ENCODE measurements at places on chromosomes 7 and 10.

DNA sequence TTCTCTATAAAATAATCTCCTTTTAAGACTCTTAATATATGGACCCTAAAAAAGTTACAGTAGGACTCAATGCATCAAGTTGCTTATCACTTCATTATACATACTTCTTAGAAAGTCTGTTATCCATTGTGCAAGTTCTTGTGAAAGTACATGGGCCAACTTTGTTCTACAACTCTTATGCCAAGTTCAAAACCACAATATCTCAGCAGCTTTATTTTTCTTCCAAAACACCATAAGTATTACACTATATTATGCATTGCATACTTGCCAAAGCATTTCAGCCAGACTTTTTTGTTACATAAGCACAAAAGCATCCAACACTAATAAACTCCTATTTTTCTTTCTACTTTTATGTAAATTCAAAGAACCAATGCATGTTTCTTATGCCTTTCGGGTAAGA, 94.4 kb downstream of the AHR start:
- peak; percentile 52 for DNase-seq

GRCh38 chr7:75892634-75893272, 13.9 kb downstream of the RHBDD2 start:
- peak; percentile 59 for DNase-seq

GRCh38 chr10:11605807-11606408, 5.5 kb downstream of the USP6NL start:
- DNase-seq = no peak

DNA sequence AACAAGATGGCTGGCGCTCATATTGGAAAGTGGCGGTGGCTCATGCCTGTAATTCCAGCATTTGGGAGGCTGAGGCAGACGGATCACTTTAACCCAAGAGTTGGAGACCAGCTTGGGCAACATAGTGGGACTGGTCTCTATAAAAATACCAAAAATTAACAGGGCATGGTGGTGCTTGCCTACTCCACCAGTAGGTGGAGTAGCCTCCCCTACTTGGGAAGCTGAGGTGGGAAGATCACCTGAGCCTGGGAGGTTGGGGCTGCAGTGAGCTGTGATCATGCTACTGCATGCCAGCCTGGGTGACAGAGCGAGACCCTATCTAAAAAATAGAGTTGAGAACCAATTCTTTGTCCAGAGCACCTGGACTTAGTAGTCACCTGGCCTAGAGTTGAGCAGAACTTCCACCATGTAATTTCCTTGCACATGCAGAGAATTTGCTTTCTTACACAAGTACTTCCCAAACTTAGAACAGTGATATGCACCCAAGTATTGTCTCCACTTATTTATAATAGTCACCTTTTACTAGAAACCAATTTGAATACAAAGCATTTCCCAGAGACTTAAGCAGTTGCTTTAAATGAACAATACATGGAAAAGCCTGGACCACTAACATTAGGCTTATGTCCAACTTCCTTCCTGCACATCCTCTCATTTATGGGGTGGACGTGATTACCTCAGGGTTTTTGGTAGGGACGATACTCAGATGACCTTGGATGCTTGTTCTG, 15.9 kb downstream of the LAMB4 start:
- DNase-seq = no peak

DNA sequence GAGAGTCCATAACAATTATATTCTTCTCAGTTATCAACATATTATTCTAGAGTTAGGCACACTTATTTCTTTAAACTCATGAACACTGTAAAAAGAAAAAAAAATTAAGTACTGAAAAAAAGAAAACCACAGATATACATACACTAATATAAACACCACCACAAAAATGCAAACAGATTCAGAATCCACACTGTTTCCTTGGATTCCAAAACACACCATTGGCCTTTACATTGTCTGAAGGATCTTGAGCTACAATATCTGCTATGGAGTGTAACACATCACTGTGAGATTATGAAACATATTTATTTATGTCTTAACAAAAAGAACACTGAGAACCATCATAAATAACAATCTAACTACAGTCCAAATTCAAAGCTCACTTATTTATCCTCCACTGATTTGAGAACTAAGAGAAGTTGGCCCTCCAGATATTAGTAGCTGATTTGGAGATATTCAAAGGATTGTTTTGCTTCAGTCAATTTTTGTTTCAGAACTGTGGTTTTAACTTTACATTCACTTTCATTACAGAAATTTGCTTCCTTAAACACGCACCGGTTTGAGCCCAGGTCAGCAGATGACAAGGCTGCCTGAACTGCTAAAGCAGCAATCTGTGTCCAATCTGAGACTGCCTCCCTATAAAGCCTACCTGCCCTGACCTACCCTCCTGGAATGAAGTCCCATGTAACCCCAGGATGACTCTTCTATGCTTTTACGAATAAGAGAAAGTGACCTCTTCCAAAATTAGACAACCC, 47.0 kb upstream of the CDK1 start:
- DNase-seq = no peak

DNA sequence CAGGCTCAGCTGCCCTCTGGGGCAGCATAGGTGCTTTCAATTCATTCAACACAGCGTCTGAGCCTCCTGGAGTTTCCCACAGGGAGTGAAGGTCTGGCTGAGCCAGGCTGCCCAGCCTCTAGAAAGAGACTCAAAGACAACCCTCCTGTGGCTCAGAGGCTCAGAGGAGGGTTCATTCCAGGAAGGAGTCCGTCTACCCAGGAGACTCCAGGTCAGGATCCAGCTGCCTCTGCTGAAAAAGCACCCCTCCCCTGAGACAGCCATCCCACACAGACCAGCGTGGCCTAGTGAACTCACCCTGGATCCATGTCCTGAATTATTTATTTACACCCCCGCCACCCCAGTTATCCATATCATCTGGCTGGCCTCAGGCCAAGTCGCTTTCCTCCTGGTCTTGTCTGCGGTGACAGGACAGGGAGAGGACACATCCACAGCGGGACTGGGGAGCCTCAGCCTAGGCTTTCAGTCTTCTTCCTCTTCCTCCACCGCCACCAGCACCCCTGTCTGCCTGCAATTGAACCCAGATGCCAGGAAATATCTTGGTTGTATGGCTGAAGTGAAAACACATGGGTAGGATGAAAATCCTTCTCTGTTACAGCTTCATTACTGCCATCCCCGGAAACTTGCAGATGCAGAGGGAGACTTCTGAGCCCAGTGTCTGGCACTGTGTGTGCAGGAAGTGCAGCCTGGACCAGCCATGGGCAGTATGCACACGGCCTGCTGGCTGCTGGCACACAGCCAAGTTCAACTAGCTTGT, 44.0 kb upstream of the COL13A1 start:
- DNase-seq = peak; percentile 65

GRCh38 chr10:112907893-112908292, 42.2 kb upstream of the TCF7L2 start:
- no peak for DNase-seq

DNA sequence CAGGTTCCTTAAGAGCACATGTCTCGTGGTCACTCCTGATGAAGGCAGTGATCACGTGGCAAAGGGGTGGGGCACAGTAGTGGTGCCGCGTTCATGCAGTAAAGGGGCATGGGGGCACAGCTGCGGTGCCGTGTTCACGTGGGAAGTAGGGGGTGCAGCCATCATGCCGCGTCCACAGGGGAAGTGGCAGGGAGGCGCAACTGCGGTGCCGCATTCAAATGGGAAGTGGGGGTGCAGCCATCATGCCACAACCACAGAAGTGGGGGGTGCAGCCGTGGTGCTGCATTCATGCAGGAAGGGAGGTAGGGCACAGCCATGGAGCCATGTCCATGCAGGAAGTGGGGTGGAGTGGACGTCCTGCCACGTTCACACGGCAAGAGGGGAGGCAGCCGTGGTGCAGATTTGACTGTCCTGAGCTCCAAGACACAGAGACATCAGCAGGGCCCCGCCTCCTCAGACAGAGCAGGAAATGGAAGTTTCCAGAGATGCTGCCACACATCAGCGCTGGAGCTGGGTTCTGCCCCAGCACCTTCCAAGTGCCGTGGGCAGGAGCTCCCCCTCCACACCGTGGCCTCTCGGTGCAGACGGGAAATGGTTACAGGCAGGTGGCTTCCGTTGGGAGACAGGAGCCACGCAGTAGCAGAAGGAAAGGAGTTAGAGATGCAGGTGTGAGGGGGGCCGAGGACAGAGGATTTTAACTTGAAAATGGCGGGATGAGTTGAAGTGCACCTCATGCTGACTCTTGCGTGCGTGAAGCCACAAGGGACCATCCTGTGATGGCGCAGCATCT, 95.0 kb upstream of the DDC start:
- no peak for DNase-seq

DNA sequence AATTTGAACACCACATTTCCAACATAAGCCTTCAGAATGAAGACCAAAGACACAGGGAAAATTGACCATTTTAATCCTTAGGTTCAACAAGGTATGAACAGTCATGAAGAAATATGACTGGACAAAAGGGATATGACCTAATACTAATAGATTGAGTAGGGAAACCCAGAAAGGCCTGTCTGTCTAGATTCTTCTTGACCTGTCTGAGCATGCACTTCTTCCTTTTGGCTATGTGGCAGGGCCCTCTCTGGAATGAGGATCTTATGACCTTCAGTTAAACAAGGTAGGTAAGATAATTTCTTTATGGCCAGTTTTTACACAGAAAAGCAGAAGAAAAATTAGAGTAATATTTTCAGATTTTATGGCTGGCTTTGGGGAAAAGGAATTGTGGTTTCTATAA, 3.0 kb upstream of the PHYHIPL start:
- DNase-seq = no peak

- no peak for DNase-seq
Measured at GRCh38 chr7:157073949-157074624, 63.6 kb upstream of the MNX1 start.

- no peak for DNase-seq
Measured at GRCh38 chr10:123772645-123773508, 106.7 kb downstream of the GPR26 start.

GRCh38 chr7:139875821-139876241, 46.8 kb downstream of the TBXAS1 start:
- no peak for DNase-seq

DNA sequence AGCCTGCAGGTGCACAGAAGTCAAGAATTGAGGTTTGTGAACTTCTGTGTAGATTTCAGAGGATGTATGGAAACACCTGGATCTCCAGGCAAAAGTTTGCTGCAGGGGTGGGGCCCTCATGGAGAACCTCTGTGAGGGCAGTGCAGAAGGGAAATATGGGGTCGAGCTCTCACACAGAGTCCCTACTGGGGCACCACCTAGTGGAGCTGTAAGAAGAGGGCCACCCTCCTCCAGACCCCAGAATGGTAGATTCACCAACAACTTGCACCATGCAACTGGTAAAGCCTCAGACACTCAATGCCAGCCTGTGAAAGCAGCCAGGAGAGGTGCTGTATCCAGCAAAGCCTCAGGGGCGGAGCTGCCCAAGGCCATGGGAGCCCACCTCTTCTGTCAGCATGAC, 205.8 kb downstream of the CCSER2 start:
- DNase-seq = no peak

DNA sequence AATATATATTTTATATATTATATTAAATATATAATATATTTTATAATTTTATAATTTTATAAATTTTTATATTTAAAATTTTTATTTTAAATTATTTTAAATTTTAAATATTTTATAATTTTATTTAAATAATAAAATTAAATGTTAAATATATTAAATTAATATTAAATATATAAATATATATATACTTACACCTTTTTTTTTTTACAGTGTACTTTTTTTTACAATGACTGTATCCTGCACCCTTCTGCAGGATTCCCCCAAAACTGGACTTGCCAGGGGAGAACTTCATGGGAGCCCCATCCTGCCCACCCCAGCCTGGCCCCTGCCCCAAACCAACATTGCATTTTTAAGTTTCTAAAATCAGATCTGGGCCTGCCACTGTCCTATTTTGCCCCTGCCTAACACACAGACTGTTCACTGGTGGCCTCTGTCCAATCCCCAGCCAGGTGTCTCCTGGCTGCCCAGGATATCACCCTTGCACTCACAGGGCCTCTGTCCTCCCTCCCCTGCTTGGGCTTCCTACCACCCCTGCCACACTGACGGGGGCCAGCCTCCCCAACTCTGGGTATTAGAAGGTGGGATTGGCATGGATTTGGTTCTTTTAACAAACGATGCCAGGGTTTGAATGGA, 138.0 kb downstream of the ADCY1 start:
- DNase-seq = no peak

DNA sequence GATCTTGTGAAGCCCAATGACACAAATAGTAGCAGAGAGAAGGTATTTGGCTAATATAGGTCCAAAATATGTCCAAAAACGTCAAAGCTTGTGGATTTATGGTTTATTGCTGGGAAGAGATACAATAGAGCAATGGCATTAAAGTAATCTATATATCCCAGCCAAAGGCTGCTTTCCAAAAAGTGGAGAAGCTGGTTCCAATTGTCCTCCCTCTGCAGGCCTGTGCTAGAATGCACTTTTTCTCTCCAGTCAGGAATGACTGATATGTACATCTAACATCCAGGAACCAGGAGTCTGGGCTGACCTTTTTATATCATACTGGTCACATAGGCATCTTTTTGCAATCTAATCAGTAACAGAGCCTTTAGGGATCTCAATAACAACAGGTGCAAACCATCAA, 167.1 kb upstream of the FAM3C start:
- no peak for DNase-seq

- DNase-seq = no peak
Measured at GRCh38 chr10:37275216-37275777, 149.9 kb downstream of the ANKRD30A start.

GRCh38 chr7:27124902-27125689, 5.5 kb downstream of the HOXA4 start:
- no peak for DNase-seq

DNA sequence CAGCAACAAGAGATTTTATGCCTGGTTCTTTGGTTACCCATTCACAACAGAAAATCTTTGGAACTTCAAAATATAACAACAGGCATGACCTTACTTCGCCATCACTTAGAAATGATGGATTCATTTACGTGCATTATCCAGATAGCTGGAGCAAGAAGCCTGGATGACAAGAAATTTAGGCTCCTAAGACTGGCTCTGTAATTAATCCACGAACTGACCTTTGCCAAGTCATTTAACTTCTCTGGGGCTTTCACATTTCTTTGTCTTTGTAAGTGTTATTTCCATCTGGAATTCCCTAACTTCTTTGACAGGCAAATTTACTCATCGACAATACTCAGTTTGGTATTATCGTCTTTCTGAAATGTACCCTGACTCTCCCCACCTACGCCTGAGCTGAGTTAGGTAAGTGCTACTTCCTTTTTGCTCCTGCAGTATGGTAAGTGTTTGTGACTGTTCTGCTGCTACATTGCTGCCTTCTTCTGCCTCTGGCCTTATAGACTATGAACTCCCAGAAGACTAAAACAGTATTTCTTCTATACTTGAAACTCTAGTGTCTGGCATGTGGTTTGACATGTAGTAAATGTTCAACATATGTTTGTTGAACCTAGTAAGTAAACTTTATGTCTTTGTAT, 5.5 kb upstream of the MDFIC start:
- no peak for DNase-seq

DNA sequence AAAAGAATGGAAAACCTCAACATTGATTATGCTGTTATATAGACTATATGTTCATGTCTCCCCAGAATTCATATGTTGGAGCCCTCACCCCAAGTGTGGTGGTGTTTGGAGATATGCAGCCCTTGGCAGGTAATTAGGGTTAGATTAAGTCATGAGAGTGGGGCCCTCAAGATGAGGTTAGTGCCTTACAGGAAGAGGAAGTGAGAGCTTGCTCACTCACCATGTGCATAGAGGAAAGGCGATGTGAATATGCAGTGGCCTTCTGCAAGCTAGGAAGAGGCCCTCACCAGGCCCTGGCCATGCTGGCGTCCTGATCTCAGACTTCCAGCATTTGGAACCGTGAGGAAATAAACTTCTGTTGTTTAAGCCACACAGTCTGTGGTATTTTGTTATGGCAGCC, 14.8 kb downstream of the ZNF33A start:
- no peak for DNase-seq
